ENCODE measurements at places on chromosomes 5 and 9.

DNA sequence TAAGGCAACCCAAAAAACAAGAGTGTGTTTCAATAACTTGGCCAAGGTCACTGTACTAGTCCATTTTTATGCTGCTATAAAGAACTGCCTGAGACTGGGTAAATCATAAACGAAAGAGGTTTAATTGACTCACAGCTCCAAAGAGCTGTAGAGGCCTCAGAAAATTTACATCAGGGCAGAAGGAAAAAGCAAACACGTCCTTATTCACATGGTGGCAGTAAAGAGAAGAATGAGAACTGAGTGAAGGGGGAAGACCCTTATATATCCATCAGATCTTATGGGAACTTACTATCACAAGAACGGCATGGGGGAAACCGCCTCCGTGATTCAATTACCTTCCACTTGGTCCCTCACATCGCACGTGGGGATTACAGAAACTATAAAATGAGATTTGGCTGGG is 64.3 kb upstream of the CAMK4 start:
- no peak for DNase-seq

DNA sequence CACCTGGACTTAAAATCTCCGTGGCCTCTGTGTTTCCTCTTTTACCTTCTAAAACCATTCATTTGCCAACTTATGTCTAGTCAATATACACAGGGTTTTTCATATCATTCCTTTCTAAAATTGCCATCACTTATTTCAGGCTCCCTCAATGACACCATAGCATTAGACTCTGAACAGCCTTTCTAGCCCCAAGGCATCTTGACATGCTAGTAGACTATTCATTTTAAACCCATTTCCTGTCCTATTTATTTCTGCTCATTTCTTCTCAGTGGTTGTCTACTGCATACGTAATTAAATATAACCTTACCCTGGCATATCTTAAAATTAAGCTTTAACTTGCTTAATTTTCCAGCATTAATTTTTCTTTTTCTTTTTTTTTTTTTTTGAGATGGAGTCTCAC is 83.2 kb downstream of the PHAX start:
- no peak for DNase-seq

- DNase-seq, result no peak
Observed at GRCh38 chr5:140835622-140836510, 1.8 kb downstream of the PCDHA7 start.

DNA sequence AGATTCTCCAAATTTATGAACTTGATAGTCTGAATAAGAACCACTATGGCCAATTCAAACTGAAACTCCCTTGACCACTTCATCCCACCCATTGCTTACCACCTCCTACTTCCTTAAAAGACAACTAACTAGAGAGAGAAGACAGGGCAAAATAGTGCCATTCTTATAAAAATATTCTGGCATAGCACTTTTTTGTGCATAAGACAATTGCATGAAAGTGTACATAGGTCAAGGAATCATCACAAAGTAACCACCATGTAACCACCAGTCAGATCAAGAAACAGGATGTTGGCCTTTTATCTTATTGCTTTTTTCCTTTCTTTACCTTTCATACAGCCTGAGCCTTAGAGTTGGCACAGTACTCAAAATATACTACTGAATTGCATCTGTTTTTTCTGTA is 8.1 kb upstream of the ARSB start:
- DNase-seq, result no peak

DNA sequence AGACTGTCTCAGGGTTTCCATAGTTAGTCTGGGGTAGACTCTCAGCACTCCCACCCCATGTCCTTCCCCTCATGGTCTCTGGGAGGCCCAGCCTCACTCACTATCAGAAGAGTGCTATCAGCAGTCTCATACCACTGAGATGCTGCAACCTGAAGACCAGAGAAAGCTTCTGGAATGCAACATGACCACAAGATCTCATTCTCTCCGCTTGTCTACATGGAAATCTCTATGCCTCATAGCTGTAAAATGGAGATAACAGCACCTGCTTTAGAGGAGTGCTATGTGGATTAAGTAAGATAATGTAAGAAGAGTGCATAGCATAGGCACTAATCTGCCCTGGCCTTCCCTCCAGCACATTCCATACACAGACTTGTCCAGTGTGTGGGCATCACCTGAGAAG is 47.0 kb upstream of the ZNF169 start:
- no peak for DNase-seq

GRCh38 chr9:114098936-114099668 is at the start of gene KIF12:
TSS of gene KIF12 (minus strand) at chr9:114099292. CDS start at chr9:114099276, 16 bp downstream.
- no peak for DNase-seq

- DNase-seq, result no peak
Observed at GRCh38 chr5:143402017-143402552, 1.4 kb downstream of the NR3C1 start.

- DNase-seq, result peak; percentile 54
Observed at GRCh38 chr5:96660971-96661854, 963 bp upstream of the CAST start.

DNA sequence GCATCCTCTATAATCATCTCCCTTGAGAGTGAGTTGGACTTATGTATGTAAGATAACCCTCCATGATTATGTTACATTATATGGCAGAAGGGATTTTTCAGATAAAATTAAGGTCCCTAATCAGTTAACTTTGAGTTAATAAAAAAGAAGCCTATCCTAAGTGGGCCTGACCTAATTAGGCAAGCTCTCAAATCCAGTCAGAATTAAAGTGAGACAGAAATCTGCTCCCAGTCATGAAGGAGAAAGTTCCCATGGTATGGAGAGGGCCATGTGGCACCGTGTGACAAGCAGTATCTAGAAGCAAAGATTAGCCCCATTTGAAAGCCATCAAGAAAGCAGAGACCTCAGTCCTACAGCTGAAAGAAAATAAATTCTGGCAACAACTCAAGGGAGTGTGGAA is 202.4 kb downstream of the PRELID2 start:
- no peak for DNase-seq

DNA sequence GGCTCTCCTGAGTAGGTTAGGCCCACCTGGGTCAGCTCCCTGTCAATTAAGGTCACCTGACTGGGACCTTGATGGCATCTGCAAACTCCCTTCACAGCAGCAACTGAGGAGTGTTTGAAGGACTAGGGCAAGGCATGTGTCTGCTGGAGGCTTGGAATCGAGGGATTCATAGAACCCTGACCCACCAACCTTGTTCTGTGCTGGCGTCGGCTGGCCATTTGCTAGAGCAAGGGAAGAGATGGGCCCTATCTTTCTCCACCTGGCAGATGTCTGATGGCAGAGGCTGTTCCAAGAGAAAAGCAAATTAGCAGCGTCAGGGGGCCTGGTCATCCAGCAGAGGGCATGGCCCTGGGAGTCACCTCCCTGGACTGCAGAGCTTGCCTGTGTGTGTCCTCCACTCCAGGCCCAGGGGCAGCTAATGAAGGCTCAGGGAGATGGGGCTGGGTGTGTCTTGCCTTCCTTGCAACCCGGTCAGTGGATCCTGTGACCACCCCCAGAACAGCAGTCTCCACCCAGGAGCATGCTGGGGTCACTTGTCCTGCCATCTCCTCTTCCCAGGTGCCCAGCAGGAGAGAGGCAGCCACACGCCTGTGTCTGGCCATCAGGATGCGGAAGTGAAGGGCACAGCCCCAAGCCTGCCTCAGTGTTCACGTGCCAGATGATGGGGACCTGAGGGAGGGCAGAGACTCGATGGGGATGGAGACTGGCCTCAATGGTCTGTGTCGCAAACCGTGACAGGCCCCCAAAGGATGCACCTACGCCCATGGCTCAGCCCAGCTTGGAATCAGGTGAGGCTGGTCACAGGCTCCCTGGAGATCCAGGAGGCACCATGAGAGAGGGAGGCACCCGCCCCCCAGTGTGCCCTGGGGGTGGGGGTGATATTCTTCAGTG is 53.9 kb downstream of the BARX1 start:
- DNase-seq, result no peak

DNA sequence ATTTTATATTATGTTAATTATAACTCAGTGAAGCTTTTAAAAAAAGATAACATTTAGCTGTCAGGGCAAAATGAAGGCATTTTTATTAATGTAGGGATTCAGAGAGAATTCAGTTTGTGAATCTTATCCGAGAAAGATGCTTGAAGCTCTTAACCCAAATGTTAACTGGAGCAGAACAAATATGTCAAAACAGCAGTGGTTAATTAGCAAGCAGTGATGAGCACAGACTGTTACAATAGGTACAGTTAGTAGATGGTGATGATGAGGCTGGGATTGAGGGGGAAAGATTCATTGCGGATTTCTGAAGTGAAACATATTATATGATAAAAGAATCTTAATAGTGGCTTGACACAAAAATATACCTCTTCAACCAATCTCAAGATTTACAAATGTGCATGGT is 356.7 kb downstream of the DIRAS2 start:
- no peak for DNase-seq

- DNase-seq, result no peak
Observed at GRCh38 chr9:109277451-109277850, 43.4 kb downstream of the EPB41L4B start.

DNA sequence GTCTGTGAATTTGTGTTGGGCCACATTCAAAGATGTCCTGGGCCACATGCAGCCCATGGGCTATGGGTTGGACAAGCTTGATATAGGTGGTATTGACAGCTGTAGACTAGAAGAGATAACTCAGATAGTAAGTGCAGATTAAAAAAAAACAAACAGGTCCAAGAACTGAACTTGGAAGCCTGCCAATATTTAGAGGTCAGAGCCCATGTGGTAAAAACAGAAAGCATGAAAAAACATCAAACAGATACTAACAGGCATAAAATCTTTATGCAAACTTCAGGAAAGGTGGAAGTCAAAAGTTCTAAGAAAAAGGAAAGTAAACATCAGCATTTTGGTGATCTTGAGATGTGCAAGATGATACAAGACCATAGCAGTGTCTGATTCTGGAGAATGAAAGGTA is 155.1 kb upstream of the NR4A3 start:
- no peak for DNase-seq

DNA sequence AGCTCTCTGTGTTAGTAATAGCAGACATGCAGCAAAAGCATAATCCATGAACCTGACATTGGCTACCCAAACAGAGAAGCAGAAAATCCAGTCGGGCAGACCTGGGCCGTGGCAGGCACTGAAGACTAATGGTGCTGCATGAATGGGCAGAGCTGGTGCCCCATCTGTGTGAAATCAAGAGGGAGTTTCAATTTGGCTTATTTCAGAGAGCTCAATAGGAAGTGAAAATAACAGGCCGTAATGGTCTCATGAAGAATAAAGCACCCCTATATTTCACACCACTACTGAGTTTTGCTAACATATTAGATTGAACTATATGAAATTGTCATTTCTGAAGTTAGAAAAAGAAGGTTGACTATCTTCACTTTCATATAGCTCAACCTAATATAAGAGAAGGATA is 149.7 kb downstream of the ENC1 start:
- DNase-seq, result peak; percentile 74

DNA sequence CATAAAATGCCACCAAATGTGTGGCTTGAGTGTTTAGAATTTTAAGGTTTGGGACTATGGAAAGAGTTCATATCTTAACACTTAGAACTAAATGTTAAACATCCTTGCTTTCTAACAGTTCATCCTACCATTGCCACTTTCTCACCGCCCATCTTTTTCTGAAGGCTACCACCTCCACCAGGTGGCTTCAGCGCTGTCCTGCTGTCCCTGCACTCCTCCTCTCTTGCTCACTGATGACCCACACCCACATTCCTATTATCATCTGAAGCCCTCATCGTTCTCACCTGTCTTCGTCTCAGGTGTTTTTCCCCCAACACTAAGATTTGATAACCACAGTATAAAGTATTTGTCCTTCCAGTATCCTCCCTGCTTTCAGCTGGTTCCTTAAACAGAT is 7.4 kb downstream of the MEGF10 start:
- DNase-seq, result no peak

DNA sequence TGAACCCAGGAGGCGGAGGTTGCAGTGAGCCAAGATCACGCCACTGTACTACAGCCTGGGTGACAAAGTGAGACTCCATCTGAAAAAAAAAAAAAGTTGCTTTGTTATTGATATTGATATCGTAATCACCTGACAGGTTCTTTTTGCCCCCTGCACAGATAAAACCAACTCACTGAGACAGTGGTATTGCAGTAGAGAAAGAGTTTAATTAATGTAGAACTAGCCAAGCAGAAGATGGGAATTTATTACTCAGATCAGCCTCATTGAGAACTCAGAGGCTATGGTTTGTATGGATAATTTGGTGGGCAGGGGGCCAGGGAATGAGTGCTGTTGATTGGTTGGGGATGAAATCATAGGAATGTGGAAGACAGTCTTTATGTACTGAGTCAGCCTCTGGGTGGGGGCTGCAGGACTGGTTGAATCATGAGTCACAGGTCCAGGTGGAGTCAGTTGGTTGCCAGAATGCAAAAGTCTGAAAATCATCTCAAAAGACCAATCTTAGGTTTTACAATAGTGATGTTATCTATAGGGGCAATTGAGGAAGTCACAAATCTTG is 35.8 kb upstream of the MEGF10 start:
- DNase-seq, result no peak

- no peak for DNase-seq
Observed at GRCh38 chr5:99141534-99142128, 212.8 kb upstream of the CHD1 start.

Data from GM06990 (cell line).